Natural killer cell treated with Interleukin-12 subunit alpha and Interleukin-12 subunit beta and Interleukin-15 and Interleukin-18, amount 100 ng/mL, for 72 hours (primary cell): ENCODE measurements at places on chromosomes 7 and 10. TPM values are rescaled to one million over a fixed set of nuclear protein-coding genes. Genes with fewer than 3 reads are reported as not detected.

DNA sequence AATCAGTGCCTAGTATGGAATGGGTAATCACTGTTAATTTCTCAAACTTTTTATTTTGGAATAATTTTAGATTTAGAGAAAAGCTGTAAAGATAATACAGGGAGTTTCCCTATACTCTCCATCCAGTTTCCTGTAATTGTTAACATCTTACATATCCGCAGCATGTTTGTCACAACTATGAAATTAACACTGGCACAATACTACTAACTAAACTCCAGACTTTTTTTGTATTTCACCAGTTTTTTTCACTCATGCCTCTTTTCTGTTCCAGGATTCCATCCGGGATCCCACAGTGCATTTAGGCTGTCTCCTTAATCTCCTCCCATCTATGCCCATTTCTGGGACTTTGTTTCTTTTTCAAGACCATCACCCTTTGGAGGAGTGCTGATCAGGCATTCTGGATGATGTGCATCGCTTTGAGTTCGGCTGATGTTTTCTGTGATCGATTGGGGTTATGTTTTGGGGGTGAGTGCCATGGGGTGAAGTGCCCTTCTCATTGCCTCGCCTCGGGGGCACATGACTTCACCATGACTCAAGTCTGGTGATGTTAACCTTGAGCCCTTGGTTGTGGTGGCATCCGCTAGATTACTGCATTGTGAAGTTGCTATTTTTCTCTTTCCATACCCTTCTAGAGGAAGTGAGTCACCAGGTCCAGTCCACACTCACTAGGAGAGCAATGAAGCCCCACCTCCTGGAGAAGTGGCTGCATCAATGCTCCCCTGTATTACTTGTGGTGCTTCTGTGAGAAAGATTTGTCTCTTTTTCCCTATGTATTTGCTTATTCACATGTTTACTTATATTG lies 43.9 kb upstream of the GRB10 start:
- no peaks in the 10 kb centered on the region for H3K36me3 ChIP-seq
- H3K4me3 ChIP-seq = no peak overlapping the region
- H3K27ac ChIP-seq = no peak overlapping the region
- peaks cover 7% of the 10 kb centered on the region for H3K4me1 ChIP-seq
- H3K27me3 ChIP-seq = peaks cover 8% of the 10 kb centered on the region

GRCh38 chr10:128929767-128930166 lies 537.3 kb upstream of the MGMT start:
- no peak overlapping the region for H3K27ac ChIP-seq
- no peaks in the 10 kb centered on the region for H3K36me3 ChIP-seq
- peaks cover 7% of the 10 kb centered on the region for H3K27me3 ChIP-seq
- H3K4me3 ChIP-seq = no peak overlapping the region
- no peak for DNase-seq

- H3K4me3 ChIP-seq = no peak overlapping the region
- peak; percentile 23 for DNase-seq
- H3K27me3 ChIP-seq = no peaks in the 10 kb centered on the region
- peaks cover 30% of the 10 kb centered on the region for H3K4me1 ChIP-seq
- H3K27ac ChIP-seq = peak overlapping the region; percentile 58
Measured at GRCh38 chr10:132685101-132685891, 100.7 kb downstream of the NKX6-2 start.

GRCh38 chr7:35658606-35659201 lies 36.2 kb downstream of the HERPUD2 start:
- no peak overlapping the region for H3K4me3 ChIP-seq
- H3K27ac ChIP-seq = peak overlapping the region; percentile 54
- H3K36me3 ChIP-seq = peaks cover 28% of the 10 kb centered on the region
- peaks cover 46% of the 10 kb centered on the region for H3K4me1 ChIP-seq
- no peaks in the 10 kb centered on the region for H3K27me3 ChIP-seq

- H3K27me3 ChIP-seq = no peaks in the 10 kb centered on the region
- no peaks in the 10 kb centered on the region for H3K4me1 ChIP-seq
- no peak overlapping the region for H3K27ac ChIP-seq
- DNase-seq = no peak
- no peak overlapping the region for H3K4me3 ChIP-seq
Measured at GRCh38 chr7:81284576-81284975, 365.7 kb upstream of the SEMA3C start.

GRCh38 chr10:79189853-79190435 lies 121.2 kb downstream of the ZMIZ1 start:
- H3K4me1 ChIP-seq = peaks cover 15% of the 10 kb centered on the region
- DNase-seq = no peak
- no peak overlapping the region for H3K27ac ChIP-seq
- H3K27me3 ChIP-seq = no peaks in the 10 kb centered on the region
- H3K4me3 ChIP-seq = no peak overlapping the region
- H3K36me3 ChIP-seq = no peaks in the 10 kb centered on the region

DNA sequence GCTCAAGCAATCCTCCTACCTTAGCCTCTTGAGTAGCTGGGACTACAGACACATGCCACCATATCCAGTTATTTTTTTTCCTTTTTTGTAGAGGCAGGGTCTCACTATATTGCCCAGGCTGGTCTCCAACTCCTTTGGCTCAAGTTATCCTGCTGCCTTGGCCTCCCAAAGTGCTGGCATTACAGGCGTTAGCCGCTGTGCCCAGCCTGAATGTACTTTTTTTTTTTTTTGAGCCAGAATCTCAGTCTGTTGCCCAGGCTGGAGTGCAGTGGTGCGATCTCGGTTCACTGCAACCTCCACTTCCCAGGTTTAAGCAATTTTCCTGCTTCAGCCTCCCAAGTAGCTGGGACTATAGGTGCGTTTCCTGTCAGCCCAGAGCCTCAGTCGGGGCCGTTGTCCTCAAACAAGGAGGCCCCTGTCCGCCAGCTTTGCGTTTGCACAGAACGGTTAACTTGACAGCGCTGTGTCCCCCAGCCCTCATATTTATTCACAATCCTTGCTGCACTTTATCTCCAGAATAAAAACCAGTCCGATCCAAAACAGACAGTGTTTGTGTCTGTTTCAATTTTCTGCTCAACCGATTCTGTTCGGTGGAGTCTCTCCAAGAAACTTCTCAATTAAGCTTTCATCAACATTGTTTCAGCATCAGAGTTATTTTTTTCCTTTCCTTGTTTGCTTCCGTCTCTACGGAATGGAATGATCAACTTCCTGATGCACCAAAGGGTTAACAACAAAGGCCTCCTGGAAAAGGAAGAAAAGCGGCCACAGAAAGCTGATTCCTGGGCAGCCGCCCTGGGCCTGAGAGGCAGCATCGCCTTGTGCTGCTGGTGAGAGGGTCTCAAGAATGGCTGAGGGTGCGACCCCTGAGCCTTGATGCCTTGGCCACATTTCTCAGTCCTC lies 64.5 kb downstream of the PDIA4 start:
- no peaks in the 10 kb centered on the region for H3K27me3 ChIP-seq
- peak overlapping the region; percentile 86 for H3K4me3 ChIP-seq
- no peak for DNase-seq
- peak overlapping the region; percentile 80 for H3K27ac ChIP-seq
- no peaks in the 10 kb centered on the region for H3K36me3 ChIP-seq

- no peak for DNase-seq
- peaks cover 3% of the 10 kb centered on the region for H3K4me1 ChIP-seq
- no peaks in the 10 kb centered on the region for H3K27me3 ChIP-seq
- H3K27ac ChIP-seq = no peak overlapping the region
Measured at GRCh38 chr7:149776289-149776688, 2.9 kb upstream of the ZNF467 start.

Gene MMP21
- not detected for total RNA-seq

Gene CCAR1
- total RNA-seq = 81.8 TPM

Gene TFPI2
- total RNA-seq = not detected
